ENCODE measurements at places on chromosomes 12 and 14.

DNA sequence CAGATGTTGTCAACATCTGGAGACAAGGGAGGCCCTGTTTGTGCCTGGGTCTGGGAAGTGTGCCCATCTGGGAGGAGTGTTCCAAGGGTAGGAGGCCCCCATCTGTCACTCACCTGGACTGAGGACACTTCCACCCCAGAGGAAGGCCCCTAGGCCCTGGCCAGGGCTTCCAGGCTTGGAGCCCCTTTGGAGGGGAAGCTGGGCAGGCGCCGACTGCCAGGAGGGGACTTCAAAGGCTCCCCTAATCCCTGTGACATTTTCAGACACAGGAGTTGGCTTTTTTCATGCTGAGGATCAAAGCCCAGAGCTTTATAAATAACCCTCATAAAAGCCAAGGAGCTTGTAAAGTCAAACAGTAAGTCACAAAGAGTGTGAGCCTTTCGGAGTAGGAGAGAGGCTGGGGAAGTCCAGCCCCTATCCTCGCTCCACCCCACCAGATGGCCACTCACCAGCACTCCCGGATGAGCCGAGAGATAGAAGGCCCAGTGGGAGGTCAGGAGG lies 17.6 kb upstream of the FAM222A start:
- DNase-seq, result no peak

GRCh38 chr12:71958056-71958455 lies 19.4 kb downstream of the TPH2 start:
- DNase-seq, result no peak

- no peak for DNase-seq
Measured at GRCh38 chr12:13211191-13211858, 14.8 kb downstream of the EMP1 start.

- DNase-seq, result peak; percentile 17
Measured at GRCh38 chr12:51593539-51593938, 2.5 kb downstream of the SCN8A start.

DNA sequence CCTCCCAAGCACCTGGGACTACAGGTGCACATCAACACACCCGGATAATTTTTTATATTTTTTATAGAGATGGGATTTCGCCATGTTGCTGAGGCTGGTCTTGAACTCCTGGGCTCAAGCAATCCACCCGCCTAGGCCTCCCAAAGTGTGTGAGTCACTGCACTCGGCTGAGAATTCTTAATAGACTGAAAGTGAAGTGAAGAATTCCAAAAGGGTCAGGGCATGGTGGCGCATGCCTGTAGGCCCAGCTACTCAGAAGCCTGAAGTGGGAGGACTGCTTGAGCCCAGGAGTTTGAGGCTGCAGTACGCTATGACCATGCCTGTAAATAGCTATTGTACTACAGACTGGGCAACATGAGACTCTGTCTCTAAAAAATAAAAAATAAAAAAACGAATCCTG lies 43.7 kb downstream of the TCHP start:
- no peak for DNase-seq

DNA sequence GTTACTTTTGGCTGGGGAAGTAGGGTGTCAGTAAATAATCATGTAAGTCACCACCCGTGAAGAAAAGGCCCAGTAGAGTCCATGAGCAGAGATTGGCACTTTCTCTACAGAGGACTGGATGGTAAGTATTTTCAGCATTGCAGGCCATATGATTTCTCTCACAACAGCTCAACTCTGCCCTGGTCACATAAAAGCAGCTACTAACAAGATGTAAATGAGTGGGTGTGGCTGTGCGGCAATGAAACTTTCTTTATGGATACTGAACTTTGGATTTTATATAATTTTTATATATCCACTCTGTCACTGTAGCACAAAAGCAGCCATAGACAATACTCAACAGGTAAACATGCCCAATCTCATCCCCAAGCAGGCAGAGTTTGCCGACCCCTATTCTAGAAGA lies 343.6 kb downstream of the GLT1D1 start:
- no peak for DNase-seq

- no peak for DNase-seq
Measured at GRCh38 chr14:37610945-37611523, 15.6 kb downstream of the TTC6 start.

GRCh38 chr14:21874167-21874566 lies 200.5 kb upstream of the OR4E1 start:
- no peak for DNase-seq

DNA sequence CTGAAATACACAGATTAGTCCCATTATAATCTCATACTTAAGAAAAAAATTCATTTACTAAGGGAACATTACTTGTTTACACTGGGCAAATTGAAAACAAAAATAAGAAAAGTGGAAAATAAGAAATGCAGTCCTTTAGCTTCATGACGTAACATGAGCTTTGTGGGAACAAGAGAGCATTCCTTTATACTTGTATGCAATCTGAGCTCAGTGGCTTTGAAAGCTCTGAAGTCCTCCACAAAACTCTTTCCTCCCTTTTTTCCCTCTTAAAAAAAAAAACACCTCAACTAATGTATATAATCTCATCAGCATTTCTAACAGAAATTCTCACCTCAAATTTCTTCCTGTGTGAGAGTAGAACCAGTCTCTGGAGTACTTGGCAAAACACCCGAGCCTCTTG lies 76.9 kb upstream of the OTX2 start:
- no peak for DNase-seq

- DNase-seq, result no peak
Measured at GRCh38 chr12:131380965-131381705, 329.8 kb upstream of the SFSWAP start.

DNA sequence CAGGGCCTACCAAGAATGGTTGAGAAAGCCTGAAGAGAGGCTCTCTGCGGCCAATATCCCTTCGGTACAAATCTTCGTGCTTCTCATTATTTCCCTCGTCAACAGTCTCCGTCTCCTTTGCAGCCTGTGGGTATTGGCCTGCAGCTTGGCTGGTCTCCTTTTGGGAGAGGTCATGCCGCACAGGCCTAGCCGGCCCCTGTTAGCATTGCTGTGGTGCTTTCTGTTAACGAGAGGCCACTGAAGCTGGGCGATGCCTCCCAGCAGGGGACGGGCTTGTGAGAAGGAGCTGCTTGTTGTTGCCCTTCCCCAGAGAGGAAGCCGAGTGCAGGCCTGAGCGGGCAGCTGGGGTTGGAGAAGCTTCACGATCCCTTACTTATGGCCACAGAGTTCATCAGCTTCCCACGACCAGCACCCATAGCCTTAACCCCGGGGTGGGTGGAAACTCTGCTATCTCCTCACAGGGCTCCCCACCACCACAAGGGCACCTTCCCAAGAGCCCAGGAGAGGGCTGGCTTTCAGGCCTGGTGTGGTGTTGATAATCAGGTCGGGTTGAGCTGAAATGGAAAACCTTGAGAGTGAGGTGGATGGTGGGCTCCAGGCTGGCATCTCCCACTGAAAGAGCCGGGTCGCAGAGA lies 228.6 kb downstream of the ZFP36L1 start:
- DNase-seq, result no peak

- no peak for DNase-seq
Measured at GRCh38 chr12:7145671-7146070, 15.5 kb downstream of the CLSTN3 start.

- no peak for DNase-seq
Measured at GRCh38 chr12:88775742-88776151, 195.5 kb upstream of the KITLG start.

DNA sequence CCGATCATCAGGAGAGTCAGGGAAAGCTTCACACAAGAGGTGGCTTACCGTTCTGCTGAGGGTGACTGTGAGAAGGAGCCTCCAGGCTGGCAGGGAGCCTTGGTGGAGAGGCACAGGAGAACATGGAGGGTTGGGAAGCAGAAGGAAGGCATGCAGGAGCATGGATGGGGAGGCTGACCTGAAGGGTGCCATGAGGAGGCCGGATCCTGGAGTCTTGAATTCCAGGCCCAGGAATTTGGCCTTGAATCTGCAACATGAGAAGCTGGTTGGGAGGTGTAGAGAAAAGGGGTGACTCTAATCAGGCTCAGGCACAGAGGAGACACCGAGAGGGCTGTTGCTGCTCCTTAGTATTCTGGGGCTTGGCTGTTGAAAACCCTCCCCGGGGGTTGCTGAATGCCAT lies 130.2 kb downstream of the PELI2 start:
- no peak for DNase-seq

DNA sequence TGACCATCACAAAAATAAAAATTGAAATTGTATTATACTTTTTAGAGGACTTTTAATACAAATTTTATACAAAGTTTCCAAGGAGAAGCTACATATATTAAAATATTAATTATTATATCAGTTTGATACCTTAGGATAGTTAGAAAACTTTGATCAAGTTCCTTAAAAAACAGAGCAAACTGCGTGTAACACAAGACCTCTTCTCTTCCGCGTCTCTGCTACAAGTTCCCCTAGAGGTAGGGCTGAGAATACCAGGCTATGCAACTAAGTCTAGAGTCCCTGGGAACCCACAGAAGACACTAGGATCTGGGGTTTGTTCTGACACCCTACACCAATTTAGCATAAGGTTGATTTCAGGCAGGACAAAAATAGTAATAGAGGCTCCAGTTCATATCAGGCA lies 319.0 kb downstream of the FOXG1 start:
- no peak for DNase-seq

DNA sequence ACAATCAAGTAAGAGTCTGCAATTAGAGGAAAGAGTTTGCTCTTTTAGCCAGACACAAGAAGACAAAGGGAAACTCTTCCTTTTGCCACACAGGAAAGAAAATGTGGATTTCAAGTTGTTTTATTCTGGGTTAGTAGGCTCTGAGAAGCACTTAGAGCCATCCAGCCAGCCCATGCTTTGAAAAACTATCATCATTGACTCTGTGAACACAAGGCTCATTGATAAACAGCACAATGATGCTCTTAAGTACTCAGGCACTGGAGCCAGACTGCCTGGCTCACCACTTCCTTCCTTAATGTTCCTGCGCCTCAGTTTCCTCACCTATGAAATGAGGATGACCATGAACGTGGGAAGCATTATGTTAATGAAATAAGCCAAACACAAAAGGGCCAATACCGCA lies 150.2 kb upstream of the EEA1 start:
- DNase-seq, result no peak

DNA sequence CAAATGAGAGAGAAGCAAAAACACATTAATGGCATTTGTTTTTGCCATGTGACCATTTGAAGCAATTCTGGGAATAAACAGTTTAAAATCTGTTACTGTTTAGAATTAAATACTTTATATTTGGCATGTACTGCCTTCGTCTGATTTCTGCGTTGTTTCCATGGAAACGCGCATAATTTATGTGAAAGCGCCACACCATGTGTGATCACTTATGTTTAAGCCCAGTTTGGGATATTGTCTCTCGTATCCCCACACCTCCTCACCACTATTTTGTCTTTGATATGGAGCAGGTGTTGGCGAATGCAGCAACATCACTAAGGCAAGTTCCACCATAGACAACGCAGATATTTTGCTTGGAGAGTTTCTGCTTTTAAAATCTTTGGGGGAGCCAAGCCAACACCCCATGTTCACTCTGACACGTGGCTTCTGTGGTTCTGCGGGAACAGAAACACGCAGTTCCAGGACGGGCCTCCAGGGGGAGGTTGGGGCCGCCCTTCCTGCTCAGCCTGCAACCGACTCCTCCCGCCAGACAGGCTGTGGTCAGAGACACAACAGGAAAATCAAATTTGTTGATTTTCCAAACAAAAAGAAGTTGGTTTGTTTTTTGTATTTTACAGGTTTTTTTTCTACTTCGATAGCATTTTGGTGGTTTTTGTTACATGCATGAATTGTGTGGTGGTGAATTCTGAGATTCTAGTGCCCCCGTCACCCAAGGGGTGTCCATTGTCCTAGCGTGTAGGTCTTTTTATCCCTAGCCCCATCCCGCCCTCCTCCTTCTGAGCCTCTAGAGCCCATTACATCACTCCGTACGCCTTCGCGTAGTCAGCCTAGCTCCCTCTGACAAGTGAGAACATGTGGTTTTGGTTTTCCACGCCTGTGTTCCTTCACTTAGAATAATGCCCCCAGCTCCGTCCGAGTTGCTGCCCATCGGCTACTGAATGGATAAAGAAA lies 101.9 kb upstream of the SFSWAP start:
- DNase-seq, result no peak

DNA sequence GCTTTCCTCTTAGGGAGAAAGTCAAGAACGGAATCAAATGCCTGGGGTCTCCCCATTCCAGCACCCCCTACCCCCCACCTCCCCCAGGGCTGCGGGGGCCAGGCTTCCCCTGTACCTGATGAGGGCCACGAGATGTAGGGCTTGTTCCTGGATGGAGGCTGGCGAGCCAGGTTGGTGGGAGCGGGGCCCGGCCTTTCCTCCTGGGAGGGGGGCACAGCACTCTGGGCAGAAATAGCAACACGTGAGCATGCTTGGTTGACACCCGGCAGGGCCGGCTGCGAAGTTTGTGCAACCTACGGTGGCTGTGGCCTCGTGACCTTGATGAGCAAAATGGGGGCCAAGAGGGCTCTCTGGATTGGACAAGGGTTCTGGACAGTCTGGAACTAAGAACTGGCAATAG lies 15.7 kb downstream of the AMN start:
- DNase-seq, result no peak

- DNase-seq, result no peak
Measured at GRCh38 chr12:108722992-108723766, 8.1 kb downstream of the CORO1C start.

DNA sequence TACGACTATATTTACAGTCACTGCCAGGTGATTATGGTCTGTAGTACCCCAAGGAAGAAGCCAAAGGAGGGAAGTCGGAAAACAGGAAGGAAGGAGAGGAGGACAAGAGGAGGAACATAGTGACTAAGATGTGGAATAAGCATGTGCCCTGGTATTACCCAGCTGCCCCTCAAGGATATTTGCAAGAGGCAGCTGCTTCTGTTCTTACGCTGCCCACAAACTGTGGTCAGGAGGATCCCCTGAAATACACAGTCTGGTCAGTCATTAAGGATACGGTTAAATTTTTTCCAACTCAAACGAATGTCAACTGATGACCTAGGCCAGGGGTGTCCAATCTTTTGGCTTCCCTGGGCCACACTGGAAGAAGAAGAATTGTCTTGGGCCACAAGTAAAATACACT lies 126.5 kb downstream of the CMAS start:
- no peak for DNase-seq

DNA sequence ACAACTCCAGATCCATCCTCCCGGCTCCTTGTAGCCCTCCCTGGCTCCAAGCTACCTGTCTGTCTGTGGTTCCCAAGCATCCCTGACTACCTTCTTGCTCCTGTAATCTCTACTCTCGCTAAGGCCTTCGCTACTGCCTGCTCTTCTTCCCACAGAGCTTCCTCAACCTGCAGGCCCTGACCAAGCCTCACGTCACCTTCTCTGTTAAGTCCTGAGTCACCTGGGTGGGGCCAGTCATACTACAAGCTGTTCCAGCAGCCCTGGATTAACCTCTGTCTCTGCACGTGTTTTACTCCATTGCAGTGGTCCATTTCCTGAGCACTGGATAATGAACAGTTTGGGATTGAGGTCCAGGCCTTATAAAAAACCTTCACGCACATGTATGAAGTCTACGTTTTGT lies 770.7 kb downstream of the BCL11B start:
- DNase-seq, result no peak

GRCh38 chr12:27236498-27236897 lies 7.6 kb upstream of the STK38L start:
- DNase-seq, result no peak

DNA sequence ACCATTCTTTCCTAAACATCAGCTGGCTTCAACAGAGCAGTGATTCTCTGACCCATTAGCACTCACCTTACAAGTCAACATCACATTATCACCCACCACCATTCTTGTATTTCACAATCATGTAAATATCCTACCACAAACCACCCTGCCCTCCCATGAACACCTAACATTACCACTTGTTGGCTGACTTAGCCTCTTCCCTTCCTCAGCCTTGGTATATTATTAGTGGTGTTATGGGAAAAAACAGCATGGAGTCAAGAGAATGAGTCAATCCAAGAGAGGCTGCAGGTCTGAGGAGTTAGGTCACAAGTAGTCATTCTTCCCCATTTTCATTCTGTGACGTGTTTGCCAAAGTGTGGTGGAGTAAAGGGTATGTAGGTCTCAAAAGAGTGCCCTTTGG lies 22.3 kb upstream of the MGP start:
- no peak for DNase-seq

Data from pulmonary artery endothelial cell (primary cell).